ENCODE measurements at places on chromosomes 7 and 10.
A peak's percentile ranks its signal among the peaks of the same experiment; 100 is the strongest.

DNA sequence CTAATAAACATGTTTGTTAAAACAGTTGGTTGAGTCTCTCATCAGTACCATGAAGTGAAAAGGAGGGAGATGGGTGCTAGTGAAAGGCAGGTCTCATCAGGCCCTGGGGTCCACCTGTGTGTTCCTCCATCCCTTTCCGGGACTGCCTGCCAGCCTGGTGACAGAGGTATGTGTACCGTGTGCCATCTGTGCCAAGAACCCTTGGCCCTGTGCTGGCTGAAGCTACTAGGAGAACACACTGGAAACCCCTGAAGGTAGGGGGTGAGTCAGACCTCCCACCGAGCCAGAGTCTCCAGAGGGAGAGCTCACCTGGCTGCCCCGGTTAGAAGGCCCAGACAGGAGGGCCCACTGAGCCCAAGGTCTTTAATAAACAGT is 2.3 kb downstream of the DDIT4 start:
- DNase-seq = no peak

- no peak for DNase-seq
Measured at GRCh38 chr7:108234971-108235450, 104.8 kb upstream of the LAMB4 start.

DNA sequence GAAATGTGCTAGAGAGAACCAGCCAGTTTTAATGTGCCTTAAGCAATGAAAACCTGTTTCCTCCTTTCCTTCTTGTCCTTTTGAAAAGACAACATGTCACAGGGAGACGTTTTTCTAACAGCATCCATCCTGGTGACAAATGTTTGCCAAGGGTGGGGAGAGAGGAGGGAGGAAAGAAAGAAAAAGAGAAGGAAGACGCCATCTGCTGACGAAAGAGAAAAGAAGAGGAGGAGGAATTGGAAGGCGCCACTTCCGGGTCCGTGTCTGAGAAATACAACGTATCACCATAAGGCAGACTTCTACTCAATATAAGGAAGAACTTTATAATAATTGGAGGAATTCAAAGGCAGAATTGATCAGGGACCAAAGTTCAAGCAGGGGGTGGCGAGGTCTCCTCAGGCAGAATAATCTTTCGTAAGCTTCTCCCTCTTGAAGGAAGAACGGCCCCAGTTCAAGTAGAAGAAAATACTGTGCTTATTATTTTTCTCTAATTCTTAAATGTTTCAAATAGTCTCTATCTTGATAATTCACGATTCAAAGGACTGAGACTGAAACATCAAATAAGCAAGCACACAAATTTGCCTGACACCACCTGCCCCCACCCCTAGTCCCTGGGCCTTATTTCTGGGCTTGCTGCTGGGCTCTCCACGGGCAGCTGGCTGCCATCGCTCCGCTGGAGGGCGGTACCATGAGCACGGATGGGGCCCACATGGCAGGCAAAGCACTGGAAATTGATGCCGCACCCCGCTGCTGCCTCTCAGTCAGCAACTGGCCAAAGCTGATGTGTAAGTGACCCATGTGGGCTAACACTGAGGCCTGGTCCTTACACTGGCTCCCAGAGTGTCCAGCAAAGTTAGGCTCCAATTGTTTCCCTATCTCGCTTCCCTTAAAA is 273.7 kb upstream of the KLF14 start:
- DNase-seq = peak; percentile 82

DNA sequence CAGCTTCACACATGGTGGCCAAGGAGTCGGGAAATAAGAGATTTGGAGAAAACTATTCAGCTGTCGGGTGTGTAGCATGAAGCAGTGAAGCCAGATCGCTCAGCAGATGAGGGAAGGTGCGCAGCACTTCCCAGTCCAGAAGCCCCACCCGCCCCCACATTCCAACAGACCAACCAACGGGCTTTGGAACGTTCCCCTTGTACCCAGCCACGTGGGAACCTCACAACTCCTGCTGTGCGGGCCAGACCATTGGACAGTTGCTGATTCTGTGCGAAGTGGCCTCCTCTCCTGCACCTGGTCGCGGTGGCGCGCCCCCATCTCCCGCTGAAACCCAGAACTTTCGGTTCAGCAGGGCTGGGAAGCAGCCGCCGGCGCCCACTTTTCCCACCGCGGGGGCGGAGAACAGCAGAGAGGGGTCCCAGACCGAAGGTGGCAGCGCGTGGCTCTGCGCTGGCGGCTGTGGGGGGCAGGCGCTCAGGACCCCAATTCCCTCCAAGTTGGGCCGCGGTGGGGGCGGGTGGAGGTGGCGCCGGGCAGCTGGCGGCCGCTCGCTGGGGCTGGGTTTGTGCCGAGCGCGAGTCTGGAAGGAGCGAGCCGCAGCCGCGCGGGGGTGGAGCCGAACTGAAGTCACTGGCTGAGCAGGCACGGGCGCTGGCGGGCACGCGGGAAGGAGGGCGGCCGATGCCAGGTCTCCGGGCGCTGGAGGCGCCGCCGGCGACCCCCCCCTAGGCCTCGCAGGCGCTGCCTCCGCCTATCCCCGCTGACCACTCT is 1301.5 kb upstream of the SORCS1 start:
- peak; percentile 32 for DNase-seq
